ENCODE measurements at places on chromosomes 6 and 20.

DNA sequence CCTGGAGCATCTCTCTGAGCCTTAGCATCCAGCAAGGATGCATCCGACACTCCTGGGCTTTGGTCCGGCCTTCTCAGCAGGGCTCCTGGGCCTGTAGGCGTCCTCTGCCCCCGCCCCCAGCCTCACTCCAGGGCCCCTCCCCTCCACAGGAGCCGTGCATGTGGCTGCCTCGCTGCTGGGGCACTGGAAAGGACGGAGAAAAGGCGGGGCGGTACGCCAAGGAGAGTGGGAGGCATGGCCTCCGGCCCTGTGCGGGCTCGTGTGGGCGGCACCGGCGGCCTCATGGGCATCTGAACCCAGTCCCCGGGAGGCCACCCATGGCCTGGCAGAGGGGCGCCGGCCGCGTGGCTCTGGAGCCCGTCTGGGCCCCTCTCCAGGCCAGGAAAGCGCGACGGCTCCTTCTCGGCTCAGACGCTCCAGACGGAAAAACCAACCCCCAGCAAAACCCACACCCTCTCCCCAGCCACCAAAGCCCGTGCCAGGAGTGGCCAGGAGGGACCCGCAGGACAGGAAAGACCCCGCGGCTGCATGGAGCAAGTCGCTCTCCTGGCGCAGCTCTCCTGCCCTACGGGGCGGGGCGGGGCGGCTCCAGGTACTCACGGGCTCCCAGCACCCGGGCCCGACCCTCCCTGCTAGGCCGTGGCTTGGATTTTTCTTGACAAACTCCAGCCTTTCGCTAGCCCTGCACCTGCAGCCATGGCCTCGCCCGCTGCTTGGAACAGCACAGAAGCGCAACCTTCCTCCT is 419.9 kb downstream of the QKI start:
- DNase-seq: no peak

GRCh38 chr6:35533981-35534380 is 21.3 kb upstream of the TULP1 start:
- no peak for DNase-seq

DNA sequence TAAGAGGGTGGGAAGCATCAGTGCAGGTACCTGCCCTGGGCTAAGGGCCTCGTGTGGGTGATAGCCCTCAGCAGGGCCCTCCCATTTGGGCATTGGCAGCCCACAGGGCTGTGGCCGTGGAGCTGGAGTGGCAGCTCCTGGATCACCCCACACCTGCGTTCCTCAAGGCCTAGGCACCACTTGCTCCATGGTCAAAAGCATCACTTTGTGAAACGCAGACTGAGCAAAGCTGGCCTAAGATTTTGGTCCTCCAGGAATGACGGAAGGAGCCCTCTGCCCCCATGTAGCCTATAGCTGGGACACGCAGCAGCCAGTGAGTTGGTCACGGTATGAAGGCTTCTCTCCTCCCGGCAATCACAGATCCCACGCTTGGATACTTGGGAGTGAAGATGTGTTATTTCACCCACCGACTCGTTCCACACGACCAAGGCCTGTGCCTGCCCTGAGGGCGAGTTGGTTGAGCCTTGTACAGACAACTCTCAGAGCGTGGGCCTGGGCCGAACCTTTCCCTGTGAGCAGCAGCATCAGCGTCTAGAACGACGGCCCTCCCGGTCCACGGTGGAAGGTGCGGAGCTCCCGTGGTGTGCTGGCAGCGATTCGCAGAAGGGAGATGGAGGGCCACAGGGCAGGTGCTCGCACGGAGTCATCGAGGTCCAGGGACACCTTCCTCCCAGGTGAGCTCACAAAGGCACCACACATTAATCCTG is 39.7 kb downstream of the THBS2 start:
- no peak for DNase-seq

GRCh38 chr6:23587582-23587981 is 538.4 kb upstream of the NRSN1 start:
- DNase-seq: no peak

- no peak for DNase-seq
Observed at GRCh38 chr6:129015721-129016120, 132.8 kb downstream of the LAMA2 start.

GRCh38 chr20:39706184-39706663 is 744.1 kb downstream of the DHX35 start:
- DNase-seq: no peak

GRCh38 chr6:74785236-74785635 is 420.6 kb downstream of the COL12A1 start:
- DNase-seq: no peak

GRCh38 chr20:3400260-3401155 is 7.0 kb downstream of the DNAAF9 start:
- DNase-seq: no peak

GRCh38 chr6:100116411-100117194 is 122.6 kb upstream of the MCHR2 start:
- peak; percentile 82 for DNase-seq

GRCh38 chr6:27146706-27147505 is 100.6 kb upstream of the PRSS16 start:
- DNase-seq: peak; percentile 99

- peak; percentile 91 for DNase-seq
Observed at GRCh38 chr20:37822141-37822601, 80.8 kb upstream of the VSTM2L start.

- DNase-seq: no peak
Observed at GRCh38 chr6:74269600-74269858, 573.5 kb downstream of the CD109 start.

- peak; percentile 88 for DNase-seq
Observed at GRCh38 chr6:15473741-15474161, 189.1 kb downstream of the DTNBP1 start.

GRCh38 chr6:148195511-148195910 is 147.1 kb upstream of the SASH1 start:
- no peak for DNase-seq

GRCh38 chr20:55255016-55255415 is 750.3 kb downstream of the CBLN4 start:
- DNase-seq: no peak

DNA sequence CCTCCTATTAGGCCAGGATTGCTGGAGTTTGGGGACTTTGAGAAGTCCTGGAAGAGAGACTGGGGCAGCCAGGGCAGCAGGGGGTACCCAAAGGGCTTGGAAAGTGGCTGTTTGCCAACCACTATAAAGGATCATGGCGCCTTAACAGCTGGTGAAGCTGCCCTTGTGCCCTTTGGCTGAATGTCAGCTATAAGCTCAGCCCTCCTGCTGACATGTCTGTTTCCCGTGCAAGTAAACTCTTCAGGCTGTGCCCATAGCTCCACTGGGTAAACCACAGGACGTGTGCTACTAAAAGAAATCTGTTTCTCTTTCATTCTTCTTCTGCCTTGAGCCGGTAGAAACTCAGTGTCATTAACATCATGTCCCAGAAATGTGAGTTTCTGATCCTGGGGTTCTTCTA is 97.3 kb downstream of the CAP2 start:
- DNase-seq: no peak

DNA sequence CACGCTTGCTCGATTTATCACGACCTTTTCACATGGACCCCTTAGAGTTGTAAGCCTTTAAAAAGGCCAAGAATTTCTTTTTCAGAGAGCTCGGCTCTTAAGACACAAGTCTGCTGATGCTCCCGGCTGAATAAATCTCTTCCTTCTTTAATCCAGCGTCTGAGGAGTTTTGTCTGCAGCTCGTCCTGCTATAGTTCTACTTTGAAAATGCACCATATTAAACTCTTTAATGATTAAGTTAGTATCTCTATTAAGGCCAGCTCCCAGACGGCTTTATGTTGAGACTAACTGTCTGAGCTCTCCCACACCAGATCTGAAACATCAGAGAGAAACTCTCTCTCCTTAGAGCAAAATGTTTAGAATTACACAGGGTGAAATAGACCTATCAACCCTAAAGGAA is 18.0 kb upstream of the GSTA3 start:
- no peak for DNase-seq
